Spinal cord (tissue), 10 donors: ENCODE measurements at places on chromosomes 3 and 15.
A peak's percentile ranks its signal among the peaks of the same experiment; 100 is the strongest.

- no peaks in the 10 kb centered on the region for H3K4me1 ChIP-seq
- H3K27ac ChIP-seq, result no peak overlapping the region
- DNase-seq, result peak; percentile 68
These were observed 137.7 kb upstream of the NECTIN3 start for GRCh38 chr3:110933821-110934426.

GRCh38 chr3:29486096-29486495, 205.2 kb downstream of the RBMS3 start:
- H3K4me1 ChIP-seq, result no peaks in the 10 kb centered on the region
- no peaks in the 10 kb centered on the region for H3K36me3 ChIP-seq

DNA sequence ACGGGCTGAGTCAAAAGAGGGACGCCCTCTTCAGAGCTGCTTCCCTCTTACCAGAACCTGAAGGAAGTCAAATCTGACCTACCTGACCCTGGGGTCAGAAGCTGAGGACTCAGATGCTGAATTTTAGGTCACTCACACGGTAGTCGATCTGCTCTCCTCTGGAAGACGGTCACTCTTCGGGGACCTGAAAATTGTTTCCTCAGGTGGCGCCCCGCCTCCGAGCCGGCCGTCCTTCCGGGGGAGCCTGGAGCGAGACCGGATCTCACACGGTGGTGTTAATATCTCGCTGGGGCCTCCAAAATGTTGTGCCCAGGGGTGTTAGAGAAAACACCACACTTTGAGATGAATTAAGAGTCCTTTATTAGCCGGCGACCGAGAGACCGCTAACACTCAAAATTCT, 737.2 kb downstream of the SI start:
- no peak overlapping the region for H3K4me3 ChIP-seq
- DNase-seq, result no peak

DNA sequence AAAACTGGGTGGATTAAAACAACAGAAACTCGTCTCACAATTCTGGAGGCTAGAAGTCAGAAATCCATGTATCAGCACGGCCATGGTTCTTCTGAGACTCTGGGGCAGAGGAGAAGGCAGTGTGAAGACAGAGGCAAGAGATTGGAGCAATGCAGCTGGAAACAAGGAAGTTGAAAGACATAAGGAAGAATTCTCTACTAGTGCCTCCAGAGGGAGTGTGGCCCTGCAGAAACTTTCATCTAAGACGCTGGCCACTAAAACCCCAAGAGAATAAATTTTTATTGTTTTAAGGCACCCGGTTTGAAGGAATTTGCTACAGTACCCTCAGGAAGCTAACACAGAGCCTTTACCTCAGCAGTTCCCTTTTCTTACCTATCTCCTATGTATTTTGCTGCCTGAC, 1012.2 kb upstream of the CADM2 start:
- H3K36me3 ChIP-seq, result no peaks in the 10 kb centered on the region
- DNase-seq, result no peak
- no peaks in the 10 kb centered on the region for H3K27me3 ChIP-seq

GRCh38 chr3:16148783-16149182, 25.7 kb upstream of the GALNT15 start:
- peaks cover 10% of the 10 kb centered on the region for H3K4me1 ChIP-seq
- H3K27me3 ChIP-seq, result no peaks in the 10 kb centered on the region
- DNase-seq, result no peak
- H3K4me3 ChIP-seq, result no peak overlapping the region

- H3K4me3 ChIP-seq, result no peak overlapping the region
- H3K27me3 ChIP-seq, result no peaks in the 10 kb centered on the region
- DNase-seq, result no peak
These were observed 148.8 kb upstream of the TBL1XR1 start for GRCh38 chr3:177345973-177346503.
